ENCODE measurements at places on chromosomes 1 and 21. TPM values are rescaled to one million over a fixed set of nuclear protein-coding genes. Genes with fewer than 3 reads are reported as not detected.
A peak's percentile ranks its signal among the peaks of the same experiment; 100 is the strongest.

The TSSK3 gene
- not detected for total RNA-seq

DNA sequence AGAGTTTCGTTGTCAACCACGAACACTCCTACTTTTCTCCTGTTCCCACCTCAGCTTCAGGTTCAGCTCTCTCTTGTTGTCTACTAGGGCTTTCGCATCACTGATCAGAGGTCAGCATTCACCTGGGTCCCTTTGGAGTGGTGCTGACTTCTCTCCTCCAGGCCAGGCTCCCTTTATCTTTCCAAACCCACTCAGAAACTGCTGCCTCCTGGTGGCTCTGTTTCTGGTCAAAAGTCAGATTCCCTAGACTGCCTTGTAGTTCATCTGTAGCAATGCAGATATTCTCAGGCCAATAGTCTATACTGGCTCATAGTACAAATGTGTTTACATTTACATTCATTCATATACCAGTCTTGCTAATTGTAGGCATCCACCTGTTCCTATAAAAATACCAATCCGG is 6.4 kb upstream of the ERI3 start:
- no peak overlapping the region for H3K4me3 ChIP-seq
- no peaks in the 10 kb centered on the region for H3K36me3 ChIP-seq
- DNase-seq, result no peak
- H3K27me3 ChIP-seq, result no peaks in the 10 kb centered on the region
- no peaks in the 10 kb centered on the region for H3K4me1 ChIP-seq

DNA sequence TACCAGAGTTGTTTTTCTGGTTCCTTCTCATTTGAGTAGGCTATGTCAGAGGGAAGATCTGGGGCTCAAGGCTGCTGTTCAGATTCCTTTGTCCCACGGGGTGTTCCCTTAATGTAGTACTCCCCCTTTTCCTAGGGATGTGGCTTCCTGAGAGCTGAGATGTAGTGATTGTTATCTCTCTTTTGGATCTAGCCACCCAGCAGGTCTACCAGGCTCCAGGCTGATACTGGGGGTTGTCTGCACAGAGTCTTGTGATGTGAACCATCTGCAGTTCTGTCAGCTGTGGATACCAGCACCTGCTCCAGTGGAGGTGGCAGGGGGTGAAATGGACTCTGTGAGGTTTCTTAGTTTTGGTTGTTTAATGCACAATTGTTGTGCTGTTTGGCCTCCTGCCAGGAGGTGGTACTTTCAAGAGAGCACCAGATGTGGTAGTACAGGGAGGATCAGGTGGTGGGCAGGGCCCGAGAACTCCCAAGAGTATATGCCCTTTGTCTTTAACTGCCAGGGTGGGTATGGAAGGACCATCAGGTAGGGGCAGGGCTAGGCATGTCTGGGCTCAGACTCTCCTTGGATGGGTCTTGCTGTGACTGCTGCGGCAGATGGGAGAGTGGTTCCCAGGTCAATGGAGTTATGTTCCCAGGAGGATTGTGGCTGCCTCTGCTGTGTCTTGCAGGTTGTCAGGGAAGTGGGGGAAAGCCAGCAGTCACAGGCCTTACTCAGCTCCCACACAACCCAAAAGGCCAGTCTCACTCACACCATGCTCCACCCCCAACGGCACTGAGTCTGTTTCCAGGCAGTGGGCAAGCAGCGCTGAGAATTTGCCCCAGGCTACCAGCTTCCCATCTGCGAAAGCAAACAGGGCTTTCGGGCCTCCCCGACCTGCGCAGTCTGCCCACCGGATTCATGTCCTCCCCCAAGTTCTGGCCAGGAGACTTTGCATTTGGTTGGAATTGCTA is 64.2 kb downstream of the SERINC2 start:
- H3K4me3 ChIP-seq, result no peak overlapping the region
- no peak for DNase-seq
- H3K27ac ChIP-seq, result no peak overlapping the region
- H3K36me3 ChIP-seq, result no peaks in the 10 kb centered on the region
- H3K27me3 ChIP-seq, result no peaks in the 10 kb centered on the region

GRCh38 chr21:20730441-20730840 is 267.8 kb upstream of the NCAM2 start:
- H3K27me3 ChIP-seq, result no peaks in the 10 kb centered on the region
- DNase-seq, result no peak
- no peak overlapping the region for H3K4me3 ChIP-seq
- no peak overlapping the region for H3K27ac ChIP-seq
- no peaks in the 10 kb centered on the region for H3K36me3 ChIP-seq

DNA sequence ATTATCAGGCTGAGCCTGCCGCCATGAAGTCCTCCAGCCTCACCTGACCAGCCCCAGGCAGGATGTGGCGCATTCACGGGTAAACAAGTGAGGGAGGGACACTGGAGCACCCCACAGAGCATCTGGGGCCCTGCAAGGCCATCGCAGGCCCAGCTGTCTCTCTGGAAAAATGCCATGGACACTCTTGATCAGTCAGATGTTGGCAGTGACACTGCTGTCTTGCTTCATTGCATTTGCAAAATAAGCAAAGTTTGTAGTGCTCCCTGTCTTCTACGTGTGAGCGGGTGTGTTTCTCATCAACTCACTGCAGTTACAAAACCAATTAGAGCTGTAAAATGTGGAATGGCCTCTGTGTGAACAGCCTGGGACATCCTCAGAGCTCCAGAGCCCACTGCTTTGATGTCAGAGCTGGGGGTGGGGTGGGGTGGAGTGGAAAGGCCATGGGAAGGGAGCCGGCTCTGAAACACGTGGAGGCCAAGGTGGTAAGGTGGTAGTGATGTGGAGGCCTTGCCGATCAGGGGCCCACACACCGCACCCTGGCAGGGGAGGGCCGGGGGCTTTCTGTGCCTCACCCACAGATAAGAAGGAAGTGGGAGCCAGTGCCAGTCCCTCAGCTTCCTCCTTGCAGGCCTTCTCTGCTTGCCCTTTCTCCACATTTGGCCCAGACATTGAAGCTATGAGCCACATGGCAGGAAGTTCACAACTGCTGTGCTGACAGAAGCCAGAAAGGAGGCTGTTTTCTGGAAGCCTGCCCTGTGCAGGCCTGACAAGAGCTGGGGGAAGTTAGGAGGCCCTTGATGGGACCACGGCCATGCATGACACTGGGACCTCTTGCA is 254.9 kb downstream of the RHOU start:
- peak overlapping the region; percentile 35 for H3K27ac ChIP-seq
- H3K4me1 ChIP-seq, result peaks cover 20% of the 10 kb centered on the region
- no peaks in the 10 kb centered on the region for H3K27me3 ChIP-seq

DNA sequence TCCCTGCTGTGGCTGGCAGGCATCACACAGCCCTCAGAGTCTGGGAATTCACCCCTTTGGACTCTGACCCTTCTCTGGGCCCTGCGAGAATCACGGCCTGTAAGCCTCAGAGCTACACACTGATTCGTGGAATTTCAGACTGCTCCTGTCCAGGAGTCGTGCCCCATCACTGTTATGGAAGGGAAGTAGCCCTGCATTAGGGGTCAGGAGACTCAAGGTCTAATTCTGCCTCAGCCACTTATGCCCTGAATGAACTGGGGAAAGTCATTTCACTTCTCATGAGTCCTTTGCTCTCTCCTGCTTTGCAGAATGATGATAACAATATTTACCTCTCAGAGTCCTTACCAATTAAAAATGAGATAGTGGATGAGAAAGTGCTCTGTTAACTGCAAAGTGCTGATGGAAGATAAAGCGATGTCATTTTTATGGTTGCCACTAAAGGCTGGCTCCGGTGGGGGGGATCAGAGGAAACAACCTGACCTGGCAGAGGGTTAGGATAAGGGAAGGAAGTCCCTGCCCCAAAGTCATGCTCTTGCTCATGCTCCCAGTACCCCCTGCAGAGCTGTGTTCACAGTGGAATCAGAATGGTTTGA is 148.6 kb upstream of the CD34 start:
- H3K27ac ChIP-seq, result no peak overlapping the region
- H3K4me1 ChIP-seq, result no peaks in the 10 kb centered on the region
- H3K27me3 ChIP-seq, result no peaks in the 10 kb centered on the region
- H3K4me3 ChIP-seq, result no peak overlapping the region

The AVPR1B gene
- total RNA-seq, result not detected

DNA sequence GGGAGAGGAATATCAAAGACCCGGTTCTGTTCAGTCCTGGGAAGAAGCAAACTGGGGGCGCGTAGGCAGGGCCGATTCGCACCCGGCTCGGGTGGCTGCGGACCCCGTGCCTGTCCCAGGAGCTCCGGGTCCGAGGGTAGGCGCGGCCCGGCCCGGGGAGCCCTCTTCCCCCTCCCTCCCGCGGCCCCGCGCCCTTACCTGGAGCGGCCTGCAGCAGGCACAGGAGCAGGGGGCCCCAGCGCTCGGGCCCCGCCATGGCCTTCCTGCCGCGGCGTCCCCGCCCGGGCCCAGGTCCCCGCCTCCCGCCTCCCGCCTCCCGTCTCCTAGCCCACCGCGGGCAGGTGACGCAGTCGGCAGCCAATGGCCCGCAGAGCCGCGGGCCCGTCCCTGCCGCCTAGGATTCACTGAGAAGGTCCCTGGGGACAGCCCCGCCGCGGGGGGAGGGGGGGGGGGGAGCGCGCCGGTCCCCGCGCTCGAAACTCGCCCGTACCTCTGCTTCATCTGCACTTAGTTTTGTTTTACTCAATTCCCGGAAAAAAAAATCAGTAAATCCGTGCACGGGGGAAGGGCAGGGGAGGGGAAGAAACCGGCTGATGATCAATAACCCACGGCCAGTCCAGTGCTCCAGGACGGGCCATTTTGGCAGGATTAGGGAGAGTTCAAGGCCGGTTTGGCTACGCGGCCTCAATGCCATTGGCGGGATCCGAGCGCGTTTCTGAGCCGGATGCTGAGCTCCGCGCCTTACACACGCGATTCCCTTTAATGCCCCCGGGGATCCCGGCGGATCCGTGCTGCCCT is at the start of gene IFNLR1:
IFNLR1 (minus strand) TSS at position 297 of the 798 bp plus-strand sequence; CDS start at position 256, 41 bp downstream.
- peak within 1 kb of the TSS; percentile 84 for H3K27ac ChIP-seq
- H3K4me1 ChIP-seq, result peaks cover 33% of the 10 kb centered on the region
- peak within 1 kb of the TSS; percentile 60 for H3K4me3 ChIP-seq
- H3K27me3 ChIP-seq, result peaks cover 10% of the 10 kb centered on the region
- DNase-seq, result peak; percentile 62

The HSD3B2 gene
- 0.72 TPM for total RNA-seq

The GJA4 gene
- total RNA-seq, result 10.7 TPM

The CAMK1G gene
- total RNA-seq, result 0.23 TPM

- H3K27me3 ChIP-seq, result no peaks in the 10 kb centered on the region
- H3K4me1 ChIP-seq, result peaks cover 2% of the 10 kb centered on the region
- no peak overlapping the region for H3K4me3 ChIP-seq
- no peaks in the 10 kb centered on the region for H3K36me3 ChIP-seq
- no peak for DNase-seq
Observed at GRCh38 chr21:29279558-29279957, 19.2 kb upstream of the BACH1 start.

GRCh38 chr1:180247061-180247460 is 17.0 kb downstream of the LHX4 start:
- no peak overlapping the region for H3K4me3 ChIP-seq
- DNase-seq, result no peak
- no peak overlapping the region for H3K27ac ChIP-seq
- no peaks in the 10 kb centered on the region for H3K36me3 ChIP-seq
- no peaks in the 10 kb centered on the region for H3K4me1 ChIP-seq

DNA sequence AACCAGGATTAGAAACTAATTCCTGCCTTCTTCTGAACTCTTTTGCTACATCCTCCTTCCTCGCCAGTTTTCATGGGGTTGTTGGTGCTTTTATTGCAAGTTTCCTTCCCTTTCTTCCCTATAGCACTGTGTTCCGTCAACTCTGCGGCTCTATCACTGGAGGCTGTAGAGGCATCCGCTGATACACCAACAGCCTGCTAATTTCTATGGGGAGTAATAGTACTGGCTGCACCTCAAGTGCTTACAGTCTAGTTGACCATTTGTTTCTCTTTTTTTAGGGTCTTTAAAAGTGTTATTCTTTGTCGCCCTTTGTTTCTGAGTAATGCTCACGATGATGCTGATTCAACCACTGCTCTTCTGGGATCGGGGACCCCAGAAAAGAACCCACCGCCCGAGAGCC is 746 bp downstream of the MIS18A start:
- peak overlapping the region; percentile 94 for H3K4me3 ChIP-seq
- peaks cover 23% of the 10 kb centered on the region for H3K4me1 ChIP-seq
- no peak overlapping the region for H3K27ac ChIP-seq
- no peak for DNase-seq

DNA sequence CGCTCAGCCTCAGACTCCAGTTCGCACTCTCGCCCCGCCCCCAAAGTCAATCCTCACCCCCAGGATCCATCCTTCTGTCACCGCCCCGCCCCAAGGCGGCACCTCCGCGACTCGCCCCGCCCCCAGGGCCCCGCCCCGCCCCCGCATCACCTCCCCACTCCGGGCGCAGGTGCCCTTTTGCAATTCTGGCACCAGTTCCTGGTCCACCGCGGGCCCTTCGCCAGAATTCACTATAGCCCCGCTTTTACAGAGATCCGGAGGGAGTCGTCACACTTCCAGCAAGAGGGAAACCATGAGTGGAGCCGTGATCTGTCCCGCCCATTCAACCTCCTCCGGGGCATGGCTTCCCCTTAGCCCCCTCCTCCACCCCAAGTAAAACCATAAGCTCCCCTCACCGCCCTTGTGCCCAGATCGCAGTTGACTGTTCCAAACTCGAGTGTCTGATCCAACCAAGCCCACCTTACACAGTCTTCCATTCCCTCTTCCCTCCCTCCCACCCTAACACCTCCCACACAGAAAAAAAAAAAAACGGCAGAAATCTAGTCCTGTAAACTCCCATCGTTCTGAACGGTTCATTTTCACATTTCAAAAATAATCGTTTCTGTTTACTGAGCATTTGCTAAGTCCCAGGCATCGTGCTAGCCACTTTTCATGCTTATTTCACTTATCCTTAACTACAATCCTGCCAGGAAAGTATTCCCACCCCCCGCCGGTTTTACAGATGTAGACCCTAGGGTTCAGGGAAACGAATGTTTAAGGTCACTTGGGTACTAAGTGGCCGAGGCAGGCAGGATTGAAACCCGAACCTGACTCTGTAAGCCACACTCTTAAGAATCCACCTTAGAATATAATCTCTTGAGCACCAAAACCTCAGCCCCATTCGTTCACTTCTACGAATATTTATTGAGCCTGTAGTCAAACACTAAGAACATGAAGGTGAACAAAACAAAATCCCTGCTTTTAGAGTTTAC is 1.3 kb upstream of the DNAJC16 start:
- peak overlapping the region; percentile 75 for H3K4me3 ChIP-seq
- peak; percentile 100 for DNase-seq
- no peaks in the 10 kb centered on the region for H3K27me3 ChIP-seq

DNA sequence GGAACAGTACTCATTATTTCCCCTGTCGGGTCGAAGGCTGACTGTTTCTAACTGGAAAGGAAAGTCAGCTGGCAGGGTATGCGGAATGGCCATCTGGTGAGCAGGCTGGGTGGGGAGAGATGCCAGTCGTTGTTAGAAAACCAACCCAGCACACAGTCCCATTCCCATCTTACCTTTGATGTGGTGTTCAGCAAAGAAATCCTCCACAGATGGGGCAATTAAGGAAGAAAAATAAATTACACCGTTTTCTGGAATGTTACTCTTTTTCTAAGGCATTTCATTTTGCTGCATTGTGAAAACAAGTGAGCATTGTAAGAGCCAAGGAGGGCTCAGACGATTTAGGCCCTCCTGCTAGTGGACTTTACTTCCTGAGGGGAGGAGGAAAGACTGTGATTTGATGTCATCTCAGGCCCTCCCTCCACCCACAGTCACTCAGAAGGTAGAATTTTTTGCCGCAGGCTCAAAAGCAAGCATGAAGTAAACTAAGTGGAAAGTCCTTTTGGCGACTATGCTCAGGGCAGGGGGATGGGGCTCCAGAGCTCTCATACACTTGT is at the start of gene SLC16A4:
SLC16A4 (minus strand) TSS at position 335 of the 554 bp plus-strand sequence. CDS start 1,703 bp downstream, outside the sequence.
- H3K27me3 ChIP-seq, result no peaks in the 10 kb centered on the region
- H3K27ac ChIP-seq, result peak within 1 kb of the TSS; percentile 49
- peak within 1 kb of the TSS; percentile 7 for H3K4me3 ChIP-seq

The FCMR gene
- total RNA-seq, result 1.9 TPM

The S100A1 gene
- 33.2 TPM for total RNA-seq

The CELA2B gene
- total RNA-seq, result not detected
